MG63 (cell line): ENCODE measurements at places on chromosomes 1 and 21. TPM values are rescaled to one million over a fixed set of nuclear protein-coding genes. Genes with fewer than 3 reads are reported as not detected.

The BRINP2 gene
- not detected in 2 replicates for total RNA-seq

The VWA1 gene
- 0.59 and 6.2 TPM in 2 replicates for total RNA-seq

The LCE2B gene
- not detected in 2 replicates for total RNA-seq

The CELA3A gene
- total RNA-seq: not detected in 2 replicates

The MACF1 gene
- total RNA-seq: 51.9 and 68.1 TPM in 2 replicates

The L1TD1 gene
- not detected in 2 replicates for total RNA-seq

The LRRC53 gene
- not detected in 2 replicates for total RNA-seq

The FCRL5 gene
- total RNA-seq: not detected in 2 replicates

The ACKR1 gene
- total RNA-seq: not detected in 2 replicates

The TXLNA gene
- total RNA-seq: 78.6 and 87.6 TPM in 2 replicates

The FNDC10 gene
- total RNA-seq: 4.0 and 8.7 TPM in 2 replicates

The SDHC gene
- 466 and 501 TPM in 2 replicates for total RNA-seq

The SUSD4 gene
- total RNA-seq: 3.7 and 5.1 TPM in 2 replicates

The CHI3L2 gene
- 1.6 and 3.2 TPM in 2 replicates for total RNA-seq

The ARHGEF10L gene
- 7.6 and 15.9 TPM in 2 replicates for total RNA-seq

The GREM2 gene
- 0.63 and 1.5 TPM in 2 replicates for total RNA-seq

The LINGO4 gene
- not detected in 2 replicates for total RNA-seq

The DCAF6 gene
- total RNA-seq: 70.1 and 99.3 TPM in 2 replicates

The LCE2C gene
- not detected in 2 replicates for total RNA-seq

The CELA2B gene
- total RNA-seq: not detected in 2 replicates

The GBP4 gene
- 0.07 and 1.1 TPM in 2 replicates for total RNA-seq

The NDUFS2 gene
- total RNA-seq: 129 and 194 TPM in 2 replicates

The TSACC gene
- 1.3 TPM in 1 of 2 replicates, not detected in the other for total RNA-seq

The SYT11 gene
- 47.9 and 48.6 TPM in 2 replicates for total RNA-seq

The ASTN1 gene
- not detected in 2 replicates for total RNA-seq

The CNR2 gene
- not detected in 2 replicates for total RNA-seq

The LGR6 gene
- not detected in 2 replicates for total RNA-seq

The DEPDC1 gene
- 36.5 and 47.4 TPM in 2 replicates for total RNA-seq

The SIPA1L2 gene
- 11.4 and 16.8 TPM in 2 replicates for total RNA-seq

The OLIG2 gene
- not detected in 2 replicates for total RNA-seq

The KCNJ15 gene
- not detected in 2 replicates for total RNA-seq

The TNNI3K gene
- not detected in 2 replicates for total RNA-seq

The MATN1 gene
- not detected in 2 replicates for total RNA-seq

The FBXO2 gene
- total RNA-seq: not detected in 2 replicates

The TNNT2 gene
- not detected in 2 replicates for total RNA-seq

The PRAMEF17 gene
- not detected in 2 replicates for total RNA-seq

The CYP4Z1 gene
- not detected in 2 replicates for total RNA-seq

The AQP10 gene
- total RNA-seq: not detected in 2 replicates

The LHX8 gene
- 0.79 TPM in 1 of 2 replicates, not detected in the other for total RNA-seq

The SLC37A1 gene
- 2.1 and 5.0 TPM in 2 replicates for total RNA-seq

The CLCA4 gene
- not detected in 2 replicates for total RNA-seq
